Foreskin melanocyte (primary cell): ENCODE measurements at places on chromosomes 6 and 20.
A peak's percentile ranks its signal among the peaks of the same experiment; 100 is the strongest.

- DNase-seq = no peak
Observed at GRCh38 chr6:81487489-81487888, 265.0 kb downstream of the TENT5A start.

- DNase-seq = no peak
Observed at GRCh38 chr6:139433631-139434419, 59.4 kb upstream of the CITED2 start.

GRCh38 chr20:24638591-24639548 lies 169.4 kb downstream of the SYNDIG1 start:
- DNase-seq = no peak

- no peak for DNase-seq
Observed at GRCh38 chr20:25574411-25574810, 10.9 kb downstream of the NINL start.

- DNase-seq = no peak
Observed at GRCh38 chr6:136969433-136969832, 47.3 kb downstream of the SLC35D3 start.

GRCh38 chr6:136716917-136717715 lies 75.2 kb downstream of the MAP3K5 start:
- peak; percentile 61 for DNase-seq

GRCh38 chr20:57940376-57940775 lies 230.6 kb upstream of the PMEPA1 start:
- DNase-seq = no peak

- DNase-seq = no peak
Observed at GRCh38 chr6:43978473-43979346, 148.5 kb downstream of the MRPL14 start.

- DNase-seq = no peak
Observed at GRCh38 chr6:107617341-107617932, 127.5 kb downstream of the SOBP start.

GRCh38 chr20:48024539-48024938 lies 239.3 kb upstream of the SULF2 start:
- no peak for DNase-seq

DNA sequence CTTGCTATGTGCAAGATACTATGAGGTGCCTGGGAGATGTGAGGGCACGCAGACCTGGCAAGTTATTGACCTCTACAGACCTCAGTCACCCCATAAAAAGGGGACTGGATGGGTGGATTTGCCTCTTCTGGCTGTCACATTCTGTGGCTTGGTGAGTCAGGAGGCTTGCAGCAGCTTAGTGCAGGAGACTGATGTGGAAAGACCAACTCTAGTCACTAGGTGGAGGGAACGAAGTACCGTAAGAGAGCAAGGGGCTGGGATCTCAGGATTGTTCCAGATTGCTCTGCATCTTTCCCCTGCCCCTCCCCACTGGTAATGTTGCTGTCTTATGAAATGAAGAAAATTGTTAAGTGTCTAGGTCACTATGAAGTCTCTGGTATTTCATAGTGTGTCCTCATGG lies 3.3 kb downstream of the MAPRE1 start:
- DNase-seq = no peak

GRCh38 chr20:50478162-50478990 lies 31.8 kb upstream of the PTPN1 start:
- peak; percentile 70 for DNase-seq
